Activated T-helper 2 cell treated with anti-CD3 and anti-CD28 coated beads, Interferon-gamma antibody, Interleukin-2, Interleukin-4, amounts not matched to agents 10 μg/mL and 5 μg/mL and 100 μg/mL, durations not matched to agents 14 hours and 24 hours and 36 hours (primary cell): ENCODE measurements at places on chromosomes 5 and 9. TPM values are rescaled to one million over a fixed set of nuclear protein-coding genes. Genes with fewer than 3 reads are reported as not detected.

PCDHGA7 gene
- 0.16 and 0.30 TPM in 2 replicates for total RNA-seq

DNA sequence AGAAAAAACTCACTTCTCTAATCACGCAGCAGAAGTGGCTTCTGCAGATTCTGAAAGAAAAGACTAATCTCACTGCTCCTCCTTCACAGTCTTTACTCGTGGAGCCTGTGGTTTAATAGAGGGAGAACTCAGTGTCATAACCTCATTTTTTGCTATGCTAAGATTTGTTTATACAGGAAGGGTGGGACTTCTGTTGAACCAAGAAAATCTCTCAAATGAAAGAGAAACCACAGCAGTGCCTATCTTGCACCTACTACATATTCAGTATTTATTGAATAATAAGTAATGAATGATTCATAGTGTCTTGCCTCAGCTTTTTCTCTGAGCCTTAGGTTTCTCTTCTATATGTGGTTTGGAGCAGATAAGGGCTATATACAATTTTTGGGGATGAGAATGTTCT lies 136.1 kb upstream of the DMAC1 start:
- DNase-seq, result peak; percentile 9
- H3K27me3 ChIP-seq, result no peaks in the 10 kb centered on the region
- peak overlapping the region; percentile 37 for H3K4me3 ChIP-seq
- H3K27ac ChIP-seq, result peak overlapping the region; percentile 74

IL4 gene
- total RNA-seq, result 21.6 and 25.8 TPM in 2 replicates

DNA sequence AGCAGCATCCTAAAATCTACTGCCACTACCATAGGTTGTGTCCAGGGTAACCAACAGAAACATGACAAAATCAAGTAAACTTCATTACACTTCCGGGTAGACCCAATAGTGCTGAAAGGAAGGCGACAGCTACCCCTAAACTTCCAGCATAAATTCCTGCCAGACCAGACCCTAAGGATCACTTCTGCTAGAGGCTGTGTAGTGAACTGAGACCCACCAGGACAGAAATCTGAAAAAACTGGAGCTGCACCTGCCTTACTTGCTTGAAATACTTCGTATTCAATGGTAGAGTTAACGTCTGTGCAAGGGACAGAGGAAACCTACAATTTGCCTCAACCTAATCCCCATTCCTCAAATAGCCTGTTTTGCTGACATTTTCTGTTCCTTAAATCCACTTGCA lies 1.0 kb upstream of the SECISBP2 start:
- H3K4me3 ChIP-seq, result peak overlapping the region; percentile 87
- peaks cover 91% of the 10 kb centered on the region for H3K36me3 ChIP-seq
- DNase-seq, result no peak
- peaks cover 74% of the 10 kb centered on the region for H3K4me1 ChIP-seq

SLCO4C1 gene
- total RNA-seq, result 0.50 and 0.57 TPM in 2 replicates

GRCh38 chr5:162052676-162053075 lies 14.9 kb upstream of the GABRG2 start:
- H3K4me3 ChIP-seq, result no peak overlapping the region
- H3K27me3 ChIP-seq, result no peaks in the 10 kb centered on the region
- no peak overlapping the region for H3K27ac ChIP-seq
- no peaks in the 10 kb centered on the region for H3K4me1 ChIP-seq
- no peak for DNase-seq

DNA sequence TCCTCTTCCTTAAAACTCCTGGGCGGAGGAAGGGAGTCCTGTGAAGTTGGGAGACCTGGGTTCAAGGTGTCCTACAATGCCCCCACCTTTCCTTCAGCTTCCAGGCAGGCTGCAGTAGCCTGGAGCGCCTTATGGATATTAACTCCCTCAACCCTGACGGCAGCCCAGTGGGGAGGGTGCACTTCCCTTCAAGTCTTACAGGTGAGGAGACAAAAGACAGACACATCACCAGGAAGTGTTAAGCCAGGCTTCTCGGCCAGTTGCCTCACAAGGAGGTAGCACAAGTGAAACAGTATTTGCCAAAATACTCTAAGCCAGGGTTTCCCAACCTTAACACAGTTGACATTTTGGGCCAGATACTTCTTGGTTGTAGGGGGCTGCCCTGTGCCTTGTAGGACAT lies 4.2 kb downstream of the TRIM7 start:
- H3K27ac ChIP-seq, result no peak overlapping the region
- no peak for DNase-seq
- peaks cover 21% of the 10 kb centered on the region for H3K27me3 ChIP-seq
- peaks cover 8% of the 10 kb centered on the region for H3K4me1 ChIP-seq

ORM2 gene
- total RNA-seq, result not detected in 2 replicates

- H3K36me3 ChIP-seq, result no peaks in the 10 kb centered on the region
- H3K4me1 ChIP-seq, result no peaks in the 10 kb centered on the region
- DNase-seq, result no peak
Observed at GRCh38 chr5:39624268-39624886, 199.6 kb upstream of the DAB2 start.

PLAC8L1 gene
- 0.71 and 0.74 TPM in 2 replicates for total RNA-seq

NDUFB6 gene
- 43.9 and 47.4 TPM in 2 replicates for total RNA-seq

GRCh38 chr5:128527077-128527476 lies 11.0 kb downstream of the FBN2 start:
- H3K4me3 ChIP-seq, result no peak overlapping the region
- H3K36me3 ChIP-seq, result no peaks in the 10 kb centered on the region
- no peaks in the 10 kb centered on the region for H3K27me3 ChIP-seq

CCDC183 gene
- total RNA-seq, result 0.11 TPM in 1 of 2 replicates, not detected in the other

- peaks cover 52% of the 10 kb centered on the region for H3K27me3 ChIP-seq
- H3K27ac ChIP-seq, result no peak overlapping the region
- no peaks in the 10 kb centered on the region for H3K36me3 ChIP-seq
- peaks cover 23% of the 10 kb centered on the region for H3K4me1 ChIP-seq
Observed at GRCh38 chr5:135890867-135891266, 4.8 kb downstream of the IL9 start.

RFX3 gene
- total RNA-seq, result 11.3 and 11.9 TPM in 2 replicates

SLC1A3 gene
- not detected in 2 replicates for total RNA-seq

UHRF2 gene
- total RNA-seq, result 79.7 and 82.9 TPM in 2 replicates

CDC25C gene
- total RNA-seq, result 8.4 and 9.0 TPM in 2 replicates

SAPCD2 gene
- total RNA-seq, result 26.5 and 27.1 TPM in 2 replicates

ECSCR gene
- total RNA-seq, result 1.0 and 1.7 TPM in 2 replicates

DNA sequence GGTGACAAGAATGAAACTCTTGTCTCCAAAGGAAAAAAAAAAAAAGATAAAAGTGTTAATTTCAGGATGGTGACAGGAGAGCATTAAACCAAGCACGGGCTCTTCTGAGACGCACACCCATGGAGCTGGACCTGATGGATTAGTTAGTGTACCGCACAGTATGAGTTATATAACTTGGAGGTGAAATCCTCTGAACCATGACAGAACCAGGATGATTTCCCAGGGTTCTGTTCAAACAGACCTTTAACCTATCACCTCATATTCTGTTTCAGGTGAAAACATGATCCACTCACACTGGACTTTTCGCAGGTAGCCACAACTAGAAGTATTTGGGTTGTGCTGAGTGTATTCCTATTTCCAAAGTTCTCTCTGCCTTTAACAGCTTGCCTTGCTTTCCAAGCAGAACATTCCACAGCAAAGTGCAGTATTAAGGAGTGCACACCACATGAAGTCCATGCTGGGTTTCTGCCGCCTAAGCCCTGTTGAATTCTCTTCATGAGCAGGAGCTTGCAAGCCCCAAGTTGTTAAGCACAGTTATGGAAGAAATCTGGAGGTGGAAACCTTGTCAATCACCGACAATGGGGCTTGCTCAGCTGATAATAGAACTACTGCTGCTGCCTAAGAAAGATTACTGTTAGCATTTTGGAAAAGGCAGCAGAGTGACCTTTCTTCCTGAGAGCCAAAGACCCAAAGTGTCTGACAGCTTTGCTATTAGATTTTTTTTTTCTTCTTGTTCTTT lies 461.7 kb downstream of the TLE1 start:
- no peak overlapping the region for H3K27ac ChIP-seq
- no peaks in the 10 kb centered on the region for H3K36me3 ChIP-seq
- no peaks in the 10 kb centered on the region for H3K27me3 ChIP-seq
- H3K4me1 ChIP-seq, result no peaks in the 10 kb centered on the region
- no peak overlapping the region for H3K4me3 ChIP-seq

DNA sequence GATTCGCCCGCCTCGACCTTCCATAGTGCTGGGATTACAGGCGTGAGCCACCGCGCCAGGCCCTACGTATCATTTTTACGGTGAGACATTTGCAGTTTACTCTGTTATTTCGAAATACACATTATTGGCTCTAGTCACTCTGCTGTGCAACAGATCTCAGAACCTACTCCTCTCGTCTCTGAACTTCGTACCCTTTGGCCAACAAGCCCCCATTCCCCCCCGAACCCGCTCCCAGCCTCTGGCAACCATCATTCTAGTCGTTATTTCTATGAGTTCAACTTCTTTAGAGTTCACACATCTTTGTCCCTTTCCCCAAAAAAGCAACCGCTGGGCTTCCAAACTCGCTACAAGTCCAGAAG lies 735 bp downstream of the PTGR1 start:
- no peak overlapping the region for H3K27ac ChIP-seq
- H3K27me3 ChIP-seq, result peaks cover 36% of the 10 kb centered on the region
- peaks cover 18% of the 10 kb centered on the region for H3K4me1 ChIP-seq
- no peaks in the 10 kb centered on the region for H3K36me3 ChIP-seq
- no peak for DNase-seq
- peak overlapping the region; percentile 86 for H3K4me3 ChIP-seq

DNA sequence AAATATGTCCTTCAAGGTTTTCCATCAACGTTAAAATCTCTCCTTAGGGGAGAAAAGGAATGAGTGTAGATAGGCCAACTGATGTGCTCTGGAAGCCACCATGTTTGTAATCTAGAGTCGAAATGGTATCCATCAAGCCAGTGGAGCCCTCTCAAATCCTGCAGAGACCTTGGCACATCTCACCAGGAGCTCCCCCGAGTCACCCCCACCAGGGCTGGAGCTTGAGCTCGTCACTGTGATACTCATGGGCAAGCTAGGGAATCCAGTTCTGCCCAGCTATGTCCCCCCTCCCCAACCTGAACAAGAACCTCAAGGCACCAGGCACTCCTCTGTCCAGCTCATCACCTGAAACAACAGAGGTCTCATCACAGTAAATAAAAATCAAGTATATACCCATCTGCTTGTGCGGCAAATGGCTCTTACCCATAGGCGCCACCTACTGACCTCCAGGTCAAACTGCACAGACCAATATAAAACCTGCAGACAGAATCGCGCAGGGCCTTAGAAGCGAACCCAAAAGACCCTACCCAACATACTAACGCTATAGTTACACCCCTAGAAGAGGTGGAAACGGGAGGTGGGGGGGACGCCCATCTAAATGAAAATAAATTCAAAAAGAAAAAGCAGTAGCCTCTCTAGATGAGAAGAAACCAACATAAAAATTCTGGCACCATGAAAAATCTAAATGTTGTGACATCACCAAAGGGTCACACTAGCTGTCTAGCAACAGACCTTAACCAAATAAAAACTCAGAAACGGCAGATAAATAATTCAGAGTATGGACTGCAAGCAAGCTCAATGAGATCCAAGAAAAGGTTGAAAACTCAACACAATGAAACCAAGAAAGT lies 75.0 kb downstream of the TTC39B start:
- H3K4me3 ChIP-seq, result no peak overlapping the region
- no peak overlapping the region for H3K27ac ChIP-seq

DNA sequence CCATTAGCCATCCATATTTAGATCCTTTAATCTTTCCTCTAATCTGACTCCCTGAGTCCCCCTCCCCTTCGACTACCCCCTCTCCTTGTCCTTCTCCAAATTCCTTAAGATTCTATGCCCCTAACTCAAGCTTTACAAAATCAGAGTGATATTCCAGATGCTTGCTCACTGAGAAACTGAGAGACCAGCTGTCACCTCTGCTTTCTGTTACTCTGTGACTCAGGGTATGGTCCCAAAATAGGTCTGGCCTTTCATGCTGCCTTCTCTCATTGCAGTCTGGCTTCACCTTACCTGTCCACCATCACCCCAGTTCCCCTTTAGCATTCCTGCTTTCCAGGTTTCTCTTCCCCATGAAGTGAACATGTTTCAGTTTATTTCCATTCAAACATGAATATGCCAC lies 383.3 kb upstream of the SLC30A5 start:
- DNase-seq, result no peak
- no peaks in the 10 kb centered on the region for H3K36me3 ChIP-seq
- H3K27ac ChIP-seq, result no peak overlapping the region
- H3K4me3 ChIP-seq, result no peak overlapping the region
- peaks cover 3% of the 10 kb centered on the region for H3K27me3 ChIP-seq
- H3K4me1 ChIP-seq, result peaks cover 26% of the 10 kb centered on the region

ADRB2 gene
- 0.21 and 0.30 TPM in 2 replicates for total RNA-seq

GRCh38 chr5:141762316-141762715 lies 80.3 kb upstream of the ARAP3 start:
- H3K4me3 ChIP-seq, result no peak overlapping the region
- H3K36me3 ChIP-seq, result no peaks in the 10 kb centered on the region
- H3K27me3 ChIP-seq, result peaks cover 34% of the 10 kb centered on the region
- no peak overlapping the region for H3K27ac ChIP-seq

DNA sequence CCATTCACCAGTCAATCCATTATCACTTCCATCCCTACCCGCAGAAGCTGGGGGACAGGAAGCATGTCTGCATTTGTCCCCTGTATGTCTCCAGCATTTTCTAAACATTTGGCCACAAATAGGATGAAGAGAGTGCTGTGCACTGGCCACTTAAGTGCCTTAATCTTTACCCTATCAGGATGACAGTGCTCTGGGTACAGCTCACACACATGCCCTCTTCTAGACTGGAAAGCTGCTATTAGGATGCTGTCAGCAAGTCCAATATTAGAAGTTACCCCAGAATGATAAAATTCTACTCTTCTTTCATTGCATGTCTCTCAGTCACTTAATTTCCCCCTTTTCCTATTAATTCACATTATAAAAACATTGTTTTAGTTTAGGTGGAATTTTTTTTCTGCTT lies 168.4 kb downstream of the RASEF start:
- DNase-seq, result no peak
- H3K27ac ChIP-seq, result no peak overlapping the region
- no peaks in the 10 kb centered on the region for H3K36me3 ChIP-seq
- no peaks in the 10 kb centered on the region for H3K27me3 ChIP-seq
- H3K4me1 ChIP-seq, result no peaks in the 10 kb centered on the region

NR4A3 gene
- total RNA-seq, result 161 and 169 TPM in 2 replicates

- H3K4me1 ChIP-seq, result peaks cover 7% of the 10 kb centered on the region
- no peak for DNase-seq
- H3K36me3 ChIP-seq, result no peaks in the 10 kb centered on the region
- no peak overlapping the region for H3K27ac ChIP-seq
- H3K4me3 ChIP-seq, result no peak overlapping the region
- no peaks in the 10 kb centered on the region for H3K27me3 ChIP-seq
Observed at GRCh38 chr9:133729617-133730281, 8.4 kb downstream of the SARDH start.

DNA sequence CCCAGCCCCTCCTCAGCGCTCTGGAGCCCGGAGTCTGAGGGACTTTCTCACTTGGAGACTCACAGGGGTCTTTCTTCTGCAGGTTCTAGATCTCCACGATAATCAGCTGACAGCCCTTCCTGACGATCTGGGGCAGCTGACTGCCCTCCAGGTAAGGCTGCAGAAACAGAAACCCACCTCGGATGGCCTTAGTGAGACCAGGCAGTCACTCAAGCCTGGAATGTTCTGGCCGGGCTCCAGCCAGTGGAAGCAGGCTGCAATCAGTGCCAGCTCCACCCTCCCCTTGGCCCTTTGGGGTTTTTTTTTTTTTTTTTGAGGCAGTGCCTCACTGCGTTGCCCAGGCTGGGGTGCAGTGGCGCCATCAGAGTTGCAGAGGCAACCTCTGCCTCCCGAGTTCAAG lies 7.6 kb downstream of the LRSAM1 start:
- DNase-seq, result no peak
- no peak overlapping the region for H3K4me3 ChIP-seq
- no peak overlapping the region for H3K27ac ChIP-seq
